Stimulated activated naive CD4-positive, alpha-beta T cell (primary cell): ENCODE measurements at places on chromosomes 1 and 21.

GRCh38 chr1:61157468-61157987 is 75.2 kb downstream of the NFIA start:
- no peak for DNase-seq

GRCh38 chr1:206905295-206906164 is 8.3 kb downstream of the IL24 start:
- peak; percentile 53 for DNase-seq

- no peak for DNase-seq
Measured at GRCh38 chr1:41955461-41956159, 36.9 kb upstream of the HIVEP3 start.

GRCh38 chr1:16248603-16249516 is 11.9 kb upstream of the CPLANE2 start:
- DNase-seq, result no peak

GRCh38 chr1:206738370-206739366 is 31.9 kb upstream of the IL19 start:
- no peak for DNase-seq

- DNase-seq, result no peak
Measured at GRCh38 chr21:38807441-38807871, 1.7 kb downstream of the ETS2 start.

GRCh38 chr21:14686466-14687267 is 140.6 kb upstream of the SAMSN1 start:
- no peak for DNase-seq

DNA sequence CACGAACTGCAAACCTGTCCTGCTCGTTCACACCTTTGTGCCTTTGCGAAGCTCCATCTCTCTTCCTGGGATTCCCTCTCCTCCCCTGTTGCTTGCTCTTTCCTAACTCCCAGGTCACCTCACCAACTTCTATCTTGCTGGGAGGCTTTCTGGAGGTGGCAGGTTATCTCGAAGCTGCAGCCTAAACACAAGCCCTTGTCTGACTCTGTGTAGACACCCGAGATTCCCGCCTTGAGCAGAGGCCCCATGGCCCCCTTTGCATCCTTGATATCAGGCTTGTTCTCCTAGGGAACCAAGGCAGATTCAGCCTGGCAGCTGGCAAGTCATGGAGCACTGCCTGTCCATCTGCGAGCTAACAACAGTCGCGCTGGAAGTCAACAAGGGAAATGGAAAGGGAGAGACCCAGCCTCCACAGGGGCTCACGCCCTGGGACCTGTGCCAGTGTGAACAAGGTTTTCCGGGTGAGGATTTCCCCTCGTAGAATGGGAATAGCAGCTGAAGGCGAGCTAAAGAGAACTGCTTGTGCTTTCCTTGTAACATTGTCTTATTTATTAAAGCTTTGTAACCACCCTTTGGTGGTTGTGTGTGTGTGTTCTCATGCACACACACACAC is 109.5 kb upstream of the JUN start:
- no peak for DNase-seq
